Panc1 (cell line): ENCODE measurements at places on chromosomes 11 and 22. TPM values are rescaled to one million over a fixed set of nuclear protein-coding genes. Genes with fewer than 3 reads are reported as not detected.

Gene SCGB1D2
- 0.85 TPM for total RNA-seq

- DNase-seq, result no peak
- peaks cover 6% of the 10 kb centered on the region for H3K4me1 ChIP-seq
- H3K27me3 ChIP-seq, result no peaks in the 10 kb centered on the region
- no peak overlapping the region for H3K27ac ChIP-seq
- no peak overlapping the region for H3K4me3 ChIP-seq
Measured at GRCh38 chr22:21818487-21819182, 48.8 kb downstream of the MAPK1 start.

GRCh38 chr11:4748438-4748837, 21.3 kb downstream of the OR51F1 start:
- no peaks in the 10 kb centered on the region for H3K36me3 ChIP-seq
- H3K4me3 ChIP-seq, result no peak overlapping the region
- H3K27ac ChIP-seq, result no peak overlapping the region

GRCh38 chr11:26777372-26777808, 55.5 kb upstream of the SLC5A12 start:
- H3K27ac ChIP-seq, result no peak overlapping the region
- no peaks in the 10 kb centered on the region for H3K27me3 ChIP-seq
- no peak for DNase-seq

DNA sequence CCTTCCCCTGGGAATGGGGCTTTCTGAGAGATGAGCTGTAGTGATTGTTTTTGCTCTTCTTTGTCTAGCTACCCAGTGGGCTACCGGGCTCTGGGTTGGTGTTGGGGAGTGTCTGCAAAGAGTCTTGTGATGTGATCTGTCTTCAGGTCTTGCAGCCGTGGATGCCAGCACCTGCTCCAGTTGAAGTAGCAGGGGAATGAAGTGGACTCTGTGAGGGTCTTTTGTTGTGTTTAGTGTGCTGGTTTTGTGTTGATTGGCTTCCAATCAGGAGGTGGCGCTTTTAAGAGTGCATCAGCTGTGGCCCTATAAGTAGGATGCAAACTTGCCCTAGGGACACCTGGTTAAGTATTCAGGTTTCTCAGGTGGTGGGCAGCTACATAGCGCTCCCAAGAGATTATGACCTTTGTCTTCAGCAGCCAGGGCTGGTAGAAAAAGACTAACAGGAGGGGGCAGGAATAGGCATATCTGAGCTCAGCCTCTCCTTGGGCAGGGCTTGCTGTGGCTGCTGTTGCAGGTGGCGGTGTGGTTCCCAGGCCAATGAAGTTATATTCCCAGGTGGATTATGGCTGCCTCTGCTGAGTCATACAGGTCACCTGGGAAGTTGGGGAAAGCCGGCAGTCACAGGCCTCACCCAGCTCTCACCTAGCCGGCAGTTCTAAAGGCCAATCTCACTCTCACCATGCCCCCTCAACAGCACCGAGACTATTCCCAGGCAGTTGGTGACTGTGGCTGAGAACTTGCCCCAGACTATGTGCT, 315.7 kb upstream of the C11orf87 start:
- no peak overlapping the region for H3K27ac ChIP-seq
- no peaks in the 10 kb centered on the region for H3K27me3 ChIP-seq
- no peaks in the 10 kb centered on the region for H3K36me3 ChIP-seq
- no peaks in the 10 kb centered on the region for H3K4me1 ChIP-seq
- H3K4me3 ChIP-seq, result no peak overlapping the region

DNA sequence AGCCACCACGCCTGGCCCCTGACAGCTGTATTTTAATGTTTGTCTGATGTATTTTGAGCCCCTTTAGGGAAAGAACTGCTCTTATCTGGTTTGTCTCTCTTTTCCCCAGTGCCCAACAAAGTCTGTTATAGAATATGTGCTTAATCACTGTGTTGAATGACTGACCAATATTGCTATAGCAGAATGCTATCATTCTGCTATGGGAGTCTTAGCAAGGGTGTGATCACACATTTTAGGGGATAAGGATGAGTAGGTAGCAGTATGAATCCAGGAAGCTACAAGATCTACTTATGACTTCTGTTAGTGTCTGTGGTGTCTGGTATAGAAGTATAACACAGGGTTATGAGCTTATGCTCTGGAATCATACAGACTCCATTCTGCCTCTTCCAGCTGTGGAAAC, 117.5 kb upstream of the RRM1 start:
- H3K4me3 ChIP-seq, result no peak overlapping the region
- no peaks in the 10 kb centered on the region for H3K4me1 ChIP-seq
- no peak overlapping the region for H3K27ac ChIP-seq
- no peaks in the 10 kb centered on the region for H3K27me3 ChIP-seq
- no peaks in the 10 kb centered on the region for H3K36me3 ChIP-seq
- DNase-seq, result no peak

GRCh38 chr11:111960916-111961315, 23.8 kb downstream of the DIXDC1 start:
- no peaks in the 10 kb centered on the region for H3K36me3 ChIP-seq
- no peaks in the 10 kb centered on the region for H3K4me1 ChIP-seq
- no peak overlapping the region for H3K27ac ChIP-seq
- H3K4me3 ChIP-seq, result no peak overlapping the region
- DNase-seq, result peak; percentile 53
- H3K27me3 ChIP-seq, result no peaks in the 10 kb centered on the region

Gene SGSM1
- total RNA-seq, result 1.6 TPM

Gene RAG1
- 0.44 TPM for total RNA-seq

Gene GPR83
- 0.05 TPM for total RNA-seq

Gene LIPT2
- total RNA-seq, result 6.2 TPM

- H3K4me3 ChIP-seq, result no peak overlapping the region
- peaks cover 9% of the 10 kb centered on the region; the same call in 1 of the 2 replicates for H3K27me3 ChIP-seq
- no peak for DNase-seq
- H3K27ac ChIP-seq, result no peak overlapping the region
- H3K4me1 ChIP-seq, result no peaks in the 10 kb centered on the region
Measured at GRCh38 chr11:119806064-119806915, 77.3 kb upstream of the NECTIN1 start.

Gene GSTT2
- 0.26 TPM for total RNA-seq

Gene MUC6
- 0.49 TPM for total RNA-seq

GRCh38 chr11:8333811-8334401, 70.2 kb upstream of the LMO1 start:
- DNase-seq, result no peak
- no peak overlapping the region for H3K27ac ChIP-seq
- H3K4me3 ChIP-seq, result no peak overlapping the region
- no peaks in the 10 kb centered on the region for H3K36me3 ChIP-seq

DNA sequence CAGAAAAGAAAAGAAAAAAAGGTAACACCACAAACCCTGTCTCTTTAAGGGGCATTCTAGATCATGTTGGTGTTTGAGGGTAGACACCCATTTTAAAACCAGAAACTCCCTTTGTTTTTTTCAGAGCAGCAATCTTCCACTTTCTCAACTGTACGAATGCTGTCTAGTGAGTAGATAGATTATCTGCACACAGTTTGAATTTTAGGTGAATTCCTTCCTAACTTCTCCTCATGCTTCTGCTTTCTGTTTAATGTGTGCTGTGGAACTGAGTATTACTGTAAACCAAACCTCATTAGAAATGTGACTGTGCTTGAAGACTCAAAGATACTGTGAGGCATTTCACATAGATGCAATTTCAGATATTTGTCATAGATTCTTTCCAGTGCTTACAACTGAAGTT, 102.4 kb downstream of the PRMT3 start:
- no peak overlapping the region for H3K4me3 ChIP-seq
- no peaks in the 10 kb centered on the region for H3K27me3 ChIP-seq
- peaks cover 9% of the 10 kb centered on the region; the same call in 1 of the 2 replicates for H3K36me3 ChIP-seq
- DNase-seq, result no peak
- H3K4me1 ChIP-seq, result no peaks in the 10 kb centered on the region

Gene PHLDA2
- total RNA-seq, result 195 TPM

DNA sequence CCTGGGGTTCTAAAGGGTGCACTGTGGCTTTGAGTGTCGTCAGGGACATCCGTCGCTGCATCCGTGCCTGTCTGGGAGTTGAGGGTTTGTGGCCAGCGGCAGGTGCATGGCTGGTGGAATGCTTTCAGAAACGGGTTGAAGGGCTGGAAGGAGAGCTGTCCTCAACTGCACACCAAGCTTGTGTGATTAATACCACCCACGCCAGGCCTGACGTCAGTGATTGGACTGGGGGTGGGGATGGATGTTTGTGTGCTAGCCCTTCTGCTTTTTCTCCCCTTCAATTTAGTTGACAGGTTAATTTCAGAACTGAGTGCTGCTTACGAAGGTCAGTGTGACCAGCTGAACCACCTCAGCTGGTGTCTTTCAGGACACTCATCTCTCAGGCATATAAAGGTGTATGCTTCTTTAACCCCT, 3.2 kb upstream of the GAB2 start:
- H3K27ac ChIP-seq, result no peak overlapping the region
- H3K36me3 ChIP-seq, result no peaks in the 10 kb centered on the region
- DNase-seq, result no peak

GRCh38 chr11:77312107-77312506, 10.6 kb upstream of the GDPD4 start:
- no peak for DNase-seq
- no peaks in the 10 kb centered on the region for H3K4me1 ChIP-seq
- H3K27me3 ChIP-seq, result no peaks in the 10 kb centered on the region; the same call in 1 of the 2 replicates
- no peaks in the 10 kb centered on the region for H3K36me3 ChIP-seq

Gene C22orf23
- 0.49 TPM for total RNA-seq

DNA sequence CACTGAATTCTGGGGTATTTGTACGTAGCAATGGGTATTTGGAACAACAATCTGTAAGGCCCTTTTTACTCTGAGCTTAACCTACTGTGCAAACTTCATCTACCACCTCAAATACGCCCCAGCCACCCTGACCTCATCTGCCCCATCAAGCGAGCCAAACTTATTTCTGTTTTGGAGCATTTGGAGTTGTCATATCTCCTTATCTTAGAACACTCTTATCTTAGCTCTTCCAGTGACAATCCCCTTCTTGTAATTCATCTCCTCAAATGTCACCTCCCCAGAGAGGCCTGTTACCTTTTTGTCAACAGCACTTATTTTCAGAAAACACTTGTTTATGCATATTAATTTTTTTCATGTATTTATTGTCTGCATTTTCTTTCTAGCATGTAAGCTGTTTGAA, 4.7 kb upstream of the MSANTD2 start:
- DNase-seq, result no peak
- H3K4me1 ChIP-seq, result peaks cover 8% of the 10 kb centered on the region
- no peak overlapping the region for H3K27ac ChIP-seq
- H3K27me3 ChIP-seq, result no peaks in the 10 kb centered on the region

GRCh38 chr11:65771589-65772112, 9.1 kb downstream of the AP5B1 start:
- DNase-seq, result no peak
- no peak overlapping the region for H3K27ac ChIP-seq
- no peaks in the 10 kb centered on the region; the same call in 1 of the 2 replicates for H3K36me3 ChIP-seq
- H3K27me3 ChIP-seq, result no peaks in the 10 kb centered on the region
- H3K4me1 ChIP-seq, result no peaks in the 10 kb centered on the region
- no peak overlapping the region for H3K4me3 ChIP-seq

DNA sequence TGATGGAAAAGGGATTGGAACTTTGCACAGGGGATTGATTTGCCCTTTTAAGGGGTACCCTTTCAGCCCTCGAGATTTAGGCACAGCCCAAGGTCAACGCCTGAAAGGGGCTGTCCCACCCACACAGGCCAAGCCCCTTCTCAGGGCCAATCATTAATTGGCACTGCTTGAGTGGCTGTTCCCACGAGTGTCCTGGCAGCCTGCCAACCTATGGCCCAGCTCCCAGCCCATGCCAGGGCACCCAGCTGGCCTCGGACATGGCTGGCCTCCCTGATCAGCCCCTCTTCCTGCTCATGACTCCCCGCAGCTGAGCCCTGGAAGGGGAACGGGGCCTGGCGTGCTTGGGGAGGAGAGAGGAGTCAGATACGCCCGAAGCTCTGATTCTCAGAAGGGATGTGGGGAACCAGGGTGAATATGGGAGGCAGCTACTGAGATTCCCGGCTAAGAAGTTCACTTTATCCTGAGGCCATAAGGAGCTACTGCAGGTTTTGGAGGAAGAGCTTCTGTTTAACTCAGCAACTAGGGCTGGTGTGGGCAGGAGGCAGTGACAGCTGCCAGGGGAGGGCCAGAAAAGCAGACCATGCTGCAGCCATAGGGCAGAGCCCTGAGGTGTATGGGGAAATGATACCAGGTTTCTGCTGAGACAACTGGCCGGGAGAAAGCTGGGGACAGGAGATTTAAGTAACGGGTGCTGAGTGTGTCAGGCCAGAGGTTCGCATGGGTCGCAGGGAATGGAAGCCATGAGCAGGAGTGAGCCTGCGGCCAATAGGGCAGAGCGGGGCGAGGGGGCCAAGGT, 30.0 kb downstream of the WNT7B start:
- H3K27me3 ChIP-seq, result no peaks in the 10 kb centered on the region
- DNase-seq, result no peak
- peak overlapping the region; percentile 61 for H3K27ac ChIP-seq

GRCh38 chr22:29306175-29306834, at the start of gene GAS2L1:
Gene GAS2L1, plus strand, starts transcription at chr22:29306650. Its CDS starts 1,456 bp downstream, at chr22:29308106.
- no peak for DNase-seq
- H3K36me3 ChIP-seq, result no peaks in the 10 kb centered on the region; the same call in 1 of the 2 replicates
- peak within 1 kb of the TSS; percentile 75 for H3K4me3 ChIP-seq
- peaks cover 31% of the 10 kb centered on the region for H3K4me1 ChIP-seq
- H3K27ac ChIP-seq, result peak within 1 kb of the TSS; percentile 88

GRCh38 chr11:95132956-95133355, 43.3 kb downstream of the ENDOD1 start:
- no peak for DNase-seq
- no peak overlapping the region for H3K27ac ChIP-seq
- no peaks in the 10 kb centered on the region for H3K27me3 ChIP-seq
- no peaks in the 10 kb centered on the region for H3K36me3 ChIP-seq
- H3K4me1 ChIP-seq, result no peaks in the 10 kb centered on the region; the same call in 1 of the 2 replicates

DNA sequence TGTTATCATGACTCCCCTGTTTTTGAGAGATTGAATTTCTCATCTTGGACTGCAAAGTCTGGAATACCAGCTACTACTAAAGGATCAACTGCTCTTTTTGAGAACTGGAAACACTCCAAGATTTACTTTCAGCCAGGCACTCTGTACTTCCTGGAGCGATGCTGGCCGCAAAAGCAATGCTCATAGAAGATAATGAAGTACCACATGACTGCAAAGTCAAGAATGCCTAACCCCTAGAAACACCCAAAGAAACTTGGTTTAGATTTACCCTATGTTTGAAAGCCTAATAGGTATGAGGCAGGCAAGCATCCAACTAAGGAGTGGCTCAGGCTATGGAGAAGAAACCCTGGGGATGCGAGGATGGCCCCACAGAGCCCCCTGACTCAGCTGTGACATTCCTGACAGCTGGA, 47.7 kb upstream of the ARHGAP20 start:
- no peaks in the 10 kb centered on the region for H3K27me3 ChIP-seq
- no peak overlapping the region for H3K4me3 ChIP-seq
- no peak for DNase-seq
- H3K27ac ChIP-seq, result no peak overlapping the region

- no peaks in the 10 kb centered on the region for H3K4me1 ChIP-seq
- no peak for DNase-seq
- peaks cover 4% of the 10 kb centered on the region; the same call in 1 of the 2 replicates for H3K27me3 ChIP-seq
- H3K36me3 ChIP-seq, result no peaks in the 10 kb centered on the region
- no peak overlapping the region for H3K27ac ChIP-seq
- no peak overlapping the region for H3K4me3 ChIP-seq
Measured at GRCh38 chr11:19088791-19089190, 28.2 kb upstream of the ZDHHC13 start.
